Breast epithelium (tissue), 4 donors: ENCODE measurements at places on chromosomes 3 and 15. TPM values are rescaled to one million over a fixed set of nuclear protein-coding genes. Genes with fewer than 3 reads are reported as not detected.

DNA sequence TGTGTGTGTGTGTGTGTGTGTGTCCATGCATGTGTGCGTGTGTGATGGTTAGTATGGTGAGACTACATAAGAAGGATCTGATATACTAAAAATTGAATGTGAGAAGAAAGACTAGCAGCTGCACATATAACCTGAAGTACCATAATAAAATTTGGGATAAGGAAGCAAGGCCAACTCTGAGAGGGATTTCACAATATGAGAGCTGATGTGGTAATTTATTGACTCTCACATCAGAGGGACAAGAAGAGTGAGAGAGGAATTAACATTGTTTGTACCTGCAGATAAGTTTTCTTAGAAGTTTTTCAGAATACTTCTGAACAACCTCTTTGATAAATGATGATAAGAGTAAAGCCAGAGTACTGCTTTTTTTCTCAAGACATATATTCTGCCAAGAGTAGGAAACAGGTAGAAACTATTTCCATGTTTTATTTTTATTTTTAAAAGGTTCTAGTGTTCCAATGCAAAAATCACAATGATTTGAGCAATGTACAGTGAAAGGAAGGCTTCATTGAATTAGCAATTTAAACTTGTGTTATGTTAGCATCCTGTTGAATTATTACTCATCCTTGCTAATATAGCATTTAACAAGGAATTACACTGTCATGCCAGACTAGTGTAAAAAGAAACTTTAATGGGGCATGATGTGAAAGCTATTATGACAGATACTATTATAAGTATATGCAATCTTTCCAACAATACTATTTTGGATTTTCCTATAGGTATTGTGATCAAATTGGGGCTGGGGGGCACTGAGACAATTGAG lies 415.5 kb upstream of the ARPP21 start:
- H3K36me3 ChIP-seq: no peaks in the 10 kb centered on the region
- H3K4me3 ChIP-seq: no peak overlapping the region
- no peaks in the 10 kb centered on the region for H3K27me3 ChIP-seq
- no peaks in the 10 kb centered on the region for H3K4me1 ChIP-seq
- no peak for DNase-seq

DNA sequence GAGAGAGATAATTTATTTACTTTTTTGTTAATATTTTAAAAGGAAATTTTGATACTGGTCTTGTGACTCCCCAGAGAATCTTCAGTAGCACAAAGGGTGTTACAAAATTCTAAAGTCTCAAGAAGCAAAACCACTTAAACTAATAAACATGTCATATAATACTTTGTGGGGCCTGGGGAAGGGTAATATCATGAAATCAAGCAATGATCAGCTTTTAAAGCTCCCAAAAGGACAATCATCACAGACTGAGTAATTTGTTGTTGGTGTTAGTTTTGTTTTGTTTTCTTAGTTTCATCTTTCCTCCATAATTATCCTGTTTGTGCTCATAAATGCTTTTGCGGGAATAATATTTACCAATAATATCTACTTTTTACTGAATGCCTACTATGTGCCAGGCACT lies 55.0 kb downstream of the TMEM212 start:
- H3K4me1 ChIP-seq: no peaks in the 10 kb centered on the region
- no peaks in the 10 kb centered on the region for H3K36me3 ChIP-seq
- no peak overlapping the region for H3K27ac ChIP-seq
- H3K27me3 ChIP-seq: no peaks in the 10 kb centered on the region
- no peak for DNase-seq

DNA sequence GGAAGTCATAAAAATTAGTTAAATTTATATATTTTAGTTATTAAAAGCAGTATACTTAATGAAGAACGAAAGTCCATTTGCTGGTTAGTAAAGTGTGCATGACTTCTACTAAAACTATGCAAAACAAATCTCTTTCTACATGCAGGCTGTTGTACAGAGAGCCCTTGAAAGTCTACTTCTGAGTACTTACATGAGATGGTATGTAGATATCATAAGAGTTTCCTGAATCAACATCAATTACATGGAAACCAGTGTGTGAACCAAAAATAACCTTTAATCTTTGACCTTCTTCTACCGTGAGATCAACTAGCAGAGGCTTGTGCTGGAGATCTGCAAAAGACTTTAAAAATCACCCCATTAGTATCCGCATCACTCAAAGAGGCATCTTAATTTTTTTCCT lies 42.1 kb upstream of the SLC2A2 start:
- no peak overlapping the region for H3K27ac ChIP-seq
- no peaks in the 10 kb centered on the region for H3K4me1 ChIP-seq
- no peak overlapping the region for H3K4me3 ChIP-seq
- no peaks in the 10 kb centered on the region for H3K36me3 ChIP-seq

DNA sequence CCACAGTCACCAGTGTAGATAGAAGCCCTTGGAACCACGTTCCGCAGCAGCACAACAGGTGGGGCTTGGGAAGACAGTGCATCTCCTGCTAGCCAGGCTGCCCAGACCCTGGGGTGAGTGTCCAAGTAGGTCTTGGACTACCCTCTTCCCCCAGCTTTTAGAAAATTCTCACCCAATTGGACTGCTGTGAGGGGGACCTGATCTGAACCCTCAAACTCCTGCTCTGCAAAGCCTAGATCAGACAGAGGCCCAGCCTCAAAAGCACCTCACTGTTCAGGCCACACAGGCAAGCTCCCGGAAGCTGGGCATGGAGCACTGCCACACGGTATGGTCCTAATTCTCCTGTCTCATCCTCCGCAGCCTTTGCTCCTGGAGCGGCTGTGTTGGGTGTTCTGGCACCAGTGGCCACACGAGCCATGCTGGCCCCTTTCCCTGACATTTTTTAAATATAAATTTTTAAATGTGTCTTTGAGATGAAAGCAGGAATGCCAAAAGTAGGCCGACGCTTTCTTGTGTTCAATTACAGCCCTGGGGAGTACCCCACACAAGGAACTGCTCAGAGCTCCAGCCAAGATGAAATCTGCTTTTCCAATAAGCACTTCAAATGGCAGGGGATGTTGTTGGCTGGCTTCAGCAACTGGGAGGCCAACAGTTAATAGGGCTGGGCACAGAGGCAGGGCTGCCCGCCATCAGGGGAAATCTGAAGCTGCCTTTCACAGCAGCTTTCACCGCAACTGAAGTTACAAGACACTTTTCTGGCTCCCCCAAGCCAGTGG lies 40.9 kb downstream of the CPN2 start:
- H3K27me3 ChIP-seq: no peaks in the 10 kb centered on the region
- H3K27ac ChIP-seq: peak overlapping the region; percentile 7
- H3K4me3 ChIP-seq: no peak overlapping the region
- peaks cover 8% of the 10 kb centered on the region for H3K4me1 ChIP-seq
- DNase-seq: no peak

DNA sequence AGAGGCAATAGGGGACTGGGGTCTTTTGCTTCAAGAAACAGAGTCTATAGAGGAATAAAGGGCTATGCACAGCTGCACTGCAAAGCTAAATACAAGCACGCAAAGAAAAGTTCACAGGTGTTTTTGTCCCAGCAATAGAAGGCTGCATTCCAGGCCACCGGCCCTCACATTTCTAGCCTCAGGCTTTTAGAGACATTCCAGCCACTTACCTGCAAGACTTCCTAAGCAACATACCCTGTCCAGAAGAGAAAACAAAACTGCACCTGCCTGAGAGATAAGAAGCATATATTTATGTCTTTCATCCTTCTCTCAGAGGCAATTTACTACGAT lies 220.5 kb downstream of the OPA1 start:
- no peaks in the 10 kb centered on the region for H3K27me3 ChIP-seq
- no peaks in the 10 kb centered on the region for H3K36me3 ChIP-seq
- no peak overlapping the region for H3K27ac ChIP-seq
- DNase-seq: no peak
- H3K4me1 ChIP-seq: no peaks in the 10 kb centered on the region
- H3K4me3 ChIP-seq: no peak overlapping the region

DNA sequence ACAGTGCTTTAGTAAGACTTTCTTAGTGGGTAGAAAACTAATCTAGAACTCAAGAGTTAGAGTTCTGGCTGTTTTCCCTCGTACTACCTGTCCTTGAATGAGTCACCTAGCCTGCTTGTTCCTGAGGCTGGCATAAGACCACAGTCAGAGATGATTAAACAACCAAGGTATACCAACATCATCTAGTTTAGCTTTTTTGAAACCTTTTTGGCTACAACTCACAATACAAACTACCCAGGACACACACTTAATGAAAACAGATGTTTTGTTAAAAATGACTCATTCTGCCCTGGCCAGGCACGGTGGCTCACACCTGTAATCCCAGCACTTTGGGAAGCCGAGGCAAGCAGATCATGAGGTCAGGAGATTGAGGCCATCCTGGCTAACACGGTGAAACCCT lies 4.6 kb downstream of the MCCC1 start:
- no peaks in the 10 kb centered on the region for H3K36me3 ChIP-seq
- no peak for DNase-seq
- peaks cover 8% of the 10 kb centered on the region for H3K4me1 ChIP-seq

GRCh38 chr15:42037656-42038055 lies 16.8 kb upstream of the PLA2G4E start:
- H3K27me3 ChIP-seq: no peaks in the 10 kb centered on the region
- H3K4me1 ChIP-seq: no peaks in the 10 kb centered on the region
- H3K36me3 ChIP-seq: no peaks in the 10 kb centered on the region
- H3K4me3 ChIP-seq: no peak overlapping the region
- DNase-seq: no peak
- no peak overlapping the region for H3K27ac ChIP-seq

- peak; percentile 52 for DNase-seq
- H3K4me1 ChIP-seq: no peaks in the 10 kb centered on the region
- no peaks in the 10 kb centered on the region for H3K36me3 ChIP-seq
- H3K27ac ChIP-seq: peak overlapping the region; percentile 87
These were observed 112.8 kb upstream of the ICE2 start for GRCh38 chr15:60591496-60592370.

DNA sequence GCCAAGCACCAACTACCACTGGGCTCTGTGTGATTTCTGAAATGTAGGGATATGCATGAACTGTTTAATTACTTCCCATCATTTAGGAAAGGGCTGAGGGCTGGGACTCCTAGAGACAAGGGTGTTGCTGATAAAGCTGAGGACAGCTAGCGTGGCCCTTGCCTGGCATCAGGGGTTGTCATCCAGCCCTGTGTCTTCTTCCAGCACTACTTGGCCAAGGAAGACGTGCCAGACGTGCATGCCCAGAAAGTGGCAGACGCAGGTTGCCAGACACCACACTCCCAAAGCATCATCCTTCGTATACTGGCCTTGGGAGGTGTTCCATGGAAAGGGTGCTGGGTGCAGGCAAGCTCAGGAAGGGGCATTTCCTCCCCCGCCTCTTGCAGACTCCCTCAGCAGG lies 64.8 kb downstream of the LRIG1 start:
- no peak for DNase-seq
- H3K27me3 ChIP-seq: no peaks in the 10 kb centered on the region
- H3K36me3 ChIP-seq: no peaks in the 10 kb centered on the region
- peaks cover 2% of the 10 kb centered on the region for H3K4me1 ChIP-seq

DNA sequence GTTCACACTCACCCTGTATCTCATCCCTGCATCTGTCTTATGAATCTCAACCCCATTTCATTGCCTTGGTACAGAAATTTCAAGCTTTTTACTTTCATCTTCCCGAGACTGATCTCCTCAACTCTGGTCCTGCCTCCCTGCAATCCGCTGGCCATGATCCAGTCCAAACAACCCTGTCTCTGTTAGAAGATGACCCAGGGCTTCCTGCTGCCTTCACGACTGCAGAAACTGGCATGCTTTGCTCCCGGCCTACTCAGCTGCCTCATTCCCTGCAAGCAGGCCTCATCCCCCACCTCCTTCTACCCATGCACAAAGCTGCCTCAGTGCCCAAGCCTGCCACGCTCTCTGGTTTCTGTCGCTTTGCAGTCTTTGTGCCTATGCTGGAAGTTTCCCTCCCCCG lies 12.4 kb downstream of the HES1 start:
- H3K27me3 ChIP-seq: no peaks in the 10 kb centered on the region
- peak; percentile 53 for DNase-seq
- H3K27ac ChIP-seq: peak overlapping the region; percentile 74

DNA sequence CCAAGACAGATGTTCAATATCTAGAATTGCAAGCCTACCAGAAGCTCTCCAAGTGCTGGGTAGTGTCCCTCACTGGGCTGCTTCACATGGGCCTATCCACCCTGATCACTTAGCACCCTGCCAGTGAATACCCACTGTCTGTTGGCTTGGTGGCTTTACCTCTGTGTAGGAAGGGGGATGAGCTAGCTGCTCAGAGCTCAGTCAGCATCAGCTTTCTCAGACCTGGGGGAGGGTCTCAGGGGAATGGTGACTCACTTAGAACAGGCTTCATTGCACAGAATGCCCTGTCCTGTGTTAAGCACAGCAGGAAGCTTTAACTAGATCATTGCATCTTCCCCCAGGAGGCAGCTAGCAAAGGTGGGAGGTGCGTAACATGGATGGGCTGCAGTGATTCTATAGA lies 209.8 kb downstream of the PDCD6IP start:
- H3K27ac ChIP-seq: no peak overlapping the region
- H3K4me3 ChIP-seq: no peak overlapping the region
- H3K4me1 ChIP-seq: no peaks in the 10 kb centered on the region
- no peaks in the 10 kb centered on the region for H3K36me3 ChIP-seq
- H3K27me3 ChIP-seq: no peaks in the 10 kb centered on the region

- H3K36me3 ChIP-seq: no peaks in the 10 kb centered on the region
- H3K27ac ChIP-seq: no peak within 1 kb of the TSS
- no peaks in the 10 kb centered on the region for H3K4me1 ChIP-seq
- H3K4me3 ChIP-seq: no peak within 1 kb of the TSS
- H3K27me3 ChIP-seq: no peaks in the 10 kb centered on the region
- no peak for DNase-seq
These were observed at the start of gene HHATL for GRCh38 chr3:42702066-42702951. Gene HHATL (minus strand): TSS chr3:42702798. CDS start chr3:42700826, 1,972 bp downstream.

DNA sequence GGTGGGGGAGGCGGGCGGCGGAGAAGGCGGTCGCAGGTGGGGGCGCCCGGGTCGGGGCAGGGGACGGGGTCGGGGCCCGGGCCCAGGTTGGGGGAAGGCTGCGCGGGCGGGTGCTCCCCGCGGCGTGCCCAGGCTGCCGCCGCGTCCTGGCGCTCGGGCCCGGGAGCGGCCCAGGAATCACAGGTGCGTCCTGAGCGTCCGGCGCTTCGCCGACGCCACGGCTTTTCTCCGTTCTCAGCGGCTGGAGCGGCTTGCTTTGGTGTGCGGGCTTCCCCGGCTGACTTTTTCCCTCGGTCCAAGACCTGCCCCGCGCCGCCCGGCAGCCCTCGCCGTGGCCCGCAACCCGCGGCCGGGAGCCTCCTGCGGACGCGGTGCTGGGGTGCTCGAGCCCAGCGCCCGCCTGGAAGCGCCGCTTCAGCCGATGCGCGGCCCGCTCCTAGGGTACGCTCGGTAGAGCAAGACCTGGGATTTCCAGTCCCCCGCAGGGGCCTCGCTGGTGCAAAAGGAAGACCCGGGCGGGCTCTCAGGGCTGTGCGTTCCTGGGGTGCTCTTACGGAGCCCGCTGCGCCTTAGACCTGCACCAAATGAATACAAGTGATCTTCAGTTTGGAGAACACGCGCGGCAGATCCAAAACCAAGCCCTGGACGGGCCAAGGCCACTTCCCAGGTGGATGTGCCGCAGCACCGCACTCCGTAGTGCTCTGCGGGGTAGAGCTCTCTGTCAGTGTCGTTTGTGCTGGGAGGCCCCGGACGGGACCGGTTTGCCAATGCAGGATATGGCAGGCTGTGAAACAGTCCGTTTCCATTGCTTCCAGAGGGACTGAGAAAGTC lies 639 bp downstream of the NIPA1 start:
- H3K4me1 ChIP-seq: no peaks in the 10 kb centered on the region
- no peaks in the 10 kb centered on the region for H3K27me3 ChIP-seq
- no peaks in the 10 kb centered on the region for H3K36me3 ChIP-seq
- DNase-seq: no peak
- H3K4me3 ChIP-seq: peak overlapping the region; percentile 69

The MESP2 gene
- not detected for total RNA-seq

The CD200R1 gene
- total RNA-seq: 0.66 TPM

The SHC4 gene
- total RNA-seq: 0.16 TPM

The SERPINI2 gene
- not detected for total RNA-seq

The MYO5C gene
- 51.5 TPM for total RNA-seq
